ENCODE measurements at places on chromosomes 5 and 9.
A peak's percentile ranks its signal among the peaks of the same experiment; 100 is the strongest.

GRCh38 chr9:35079041-35079425 is 709 bp downstream of the FANCG start:
- DNase-seq, result no peak

DNA sequence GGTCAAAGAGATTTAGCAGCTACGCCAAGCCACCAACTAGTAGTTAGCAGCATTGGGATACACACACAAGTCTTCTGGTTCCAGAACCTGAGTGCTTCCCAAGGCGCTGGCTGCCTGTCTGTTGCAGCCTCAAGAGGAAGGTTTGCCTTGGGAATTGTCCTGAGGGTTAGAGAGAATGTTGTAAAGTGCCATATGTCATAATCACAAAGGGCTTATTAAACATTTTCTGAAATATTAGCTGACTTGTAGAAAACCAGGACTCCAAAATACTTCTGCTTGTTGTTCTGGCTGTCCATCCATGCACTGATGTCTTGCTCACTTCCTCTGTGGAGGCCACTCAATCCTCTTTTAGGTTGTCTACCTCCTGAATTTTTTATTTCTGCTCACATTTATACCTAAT is 46.3 kb downstream of the SLC36A1 start:
- DNase-seq, result no peak

GRCh38 chr5:66307647-66308241 is 163.6 kb downstream of the SREK1 start:
- DNase-seq, result peak; percentile 75

DNA sequence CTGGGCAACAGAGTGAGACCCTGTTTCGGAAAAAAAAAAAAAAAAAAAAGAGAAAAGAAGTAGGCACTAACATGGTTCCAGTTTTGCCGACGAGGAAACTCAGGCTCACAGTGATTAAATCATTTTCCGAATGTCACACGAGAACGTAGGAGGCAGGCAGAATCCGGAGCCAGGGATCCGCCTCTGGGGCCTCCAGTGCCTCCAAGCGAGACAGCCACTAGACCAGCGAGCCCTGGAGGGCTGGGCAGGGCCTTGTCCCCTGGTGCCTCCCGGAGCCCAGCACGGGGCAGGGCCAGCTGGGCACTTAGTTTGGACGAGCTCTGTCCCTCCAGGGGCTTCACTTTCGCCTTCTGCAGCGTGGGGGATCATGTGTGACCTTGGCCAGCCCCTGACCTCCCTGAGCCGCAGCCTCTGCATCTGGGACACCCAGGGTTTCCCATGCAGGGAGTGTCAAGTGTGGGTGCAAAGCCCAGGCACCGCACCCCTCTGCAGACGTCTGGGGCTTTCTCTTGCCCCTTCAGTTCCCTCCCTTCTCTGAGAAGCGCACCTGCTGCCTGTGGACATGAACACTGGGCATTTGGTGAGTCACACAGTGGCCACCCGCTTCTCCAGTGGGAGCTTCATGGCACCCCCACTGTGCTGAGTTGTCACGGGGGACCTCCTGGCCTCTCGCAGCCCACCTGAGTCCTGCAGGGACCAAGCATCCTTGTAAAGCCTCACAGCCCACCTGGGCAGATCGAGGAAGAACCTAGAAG is 80.3 kb downstream of the RXRA start:
- no peak for DNase-seq

DNA sequence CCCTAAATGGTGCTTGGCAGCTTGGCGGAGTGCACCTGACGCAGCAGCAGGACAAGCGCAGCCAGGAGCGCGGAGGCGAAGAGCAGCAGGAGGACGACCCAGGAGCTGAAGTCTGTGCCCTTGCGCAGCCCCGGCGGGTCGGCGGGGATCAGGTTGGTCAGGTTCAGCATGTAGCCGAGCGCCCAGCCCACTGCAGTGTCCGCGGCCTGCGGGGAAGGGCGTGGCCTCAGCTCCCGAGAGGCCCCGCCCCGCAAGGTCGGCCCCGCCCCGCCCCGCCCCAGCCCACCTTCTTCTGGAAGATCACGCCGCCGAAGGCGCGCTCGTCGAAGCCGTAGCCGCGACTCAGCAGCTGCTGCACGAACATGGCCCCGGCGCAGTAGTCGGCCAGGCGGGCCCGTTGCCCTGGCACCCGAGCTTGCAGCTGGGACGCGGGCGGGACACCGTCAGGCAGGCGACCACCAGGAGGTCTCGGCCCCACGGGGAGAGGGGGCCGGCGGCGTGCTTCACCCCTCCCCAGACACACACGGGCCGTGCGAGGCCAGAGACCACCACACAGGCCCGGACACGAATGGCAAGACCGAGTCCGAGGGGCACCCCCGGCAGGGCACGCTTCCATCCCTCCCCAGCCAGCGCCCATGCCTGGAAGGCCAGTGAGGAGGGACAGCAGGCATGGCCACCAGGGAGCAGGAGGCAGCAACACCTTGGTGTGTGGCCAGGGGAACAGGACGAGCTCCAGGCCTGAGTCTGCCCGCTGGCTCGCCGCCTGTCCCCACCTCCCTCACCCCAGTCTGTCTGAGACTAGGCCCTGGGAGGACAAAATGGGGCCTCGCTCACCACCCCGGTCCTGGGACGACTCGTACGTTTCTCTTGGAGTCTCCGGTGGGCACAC is 2.9 kb upstream of the NPDC1 start:
- no peak for DNase-seq

- DNase-seq, result peak; percentile 73
These were observed 298.0 kb upstream of the MSX2 start for GRCh38 chr5:174426388-174426787.

DNA sequence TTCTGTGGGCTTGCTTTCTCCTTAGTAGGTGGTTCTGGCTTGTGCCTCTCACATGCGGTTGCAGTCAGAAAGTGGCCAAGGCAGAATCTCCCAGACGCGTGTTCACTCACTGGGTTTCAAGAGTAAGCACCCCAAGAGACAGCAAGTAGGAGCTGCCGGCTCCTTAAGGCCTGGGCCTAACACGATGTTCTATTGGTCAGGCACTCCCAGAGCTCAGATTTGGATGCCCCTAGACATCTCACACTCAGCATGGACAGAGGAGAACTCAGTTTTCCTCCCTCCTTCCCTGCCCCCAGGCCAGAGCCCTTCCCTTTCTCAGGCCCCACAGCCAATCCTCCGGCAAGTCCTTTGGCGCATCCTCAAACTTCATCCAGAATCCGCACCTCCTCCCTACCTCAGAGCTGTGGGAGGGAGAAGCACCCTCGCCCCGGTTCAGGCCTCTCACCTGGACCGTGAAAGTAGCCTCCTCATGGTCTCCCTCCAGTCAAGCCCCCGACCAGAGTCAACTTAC is 6.5 kb upstream of the CARD19 start:
- DNase-seq, result no peak

DNA sequence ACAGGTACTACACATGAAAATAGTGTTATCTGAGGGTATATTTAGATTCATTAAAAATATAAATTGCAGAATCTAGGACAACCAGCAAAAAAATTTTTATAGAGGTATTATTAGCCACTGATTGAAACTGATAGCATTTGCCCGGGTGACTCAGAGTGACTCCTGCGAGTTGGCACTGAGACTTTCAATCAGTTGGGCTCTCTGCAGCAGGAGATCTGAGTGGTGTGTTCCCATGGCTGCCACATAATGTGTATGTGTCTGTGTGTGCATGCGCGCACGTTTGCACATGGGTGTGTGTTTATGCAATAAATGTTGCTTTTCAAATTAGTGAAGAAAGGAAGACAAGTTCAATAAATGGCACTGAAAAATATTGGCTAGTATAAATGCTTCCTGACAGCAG is 100.1 kb upstream of the MRPS30 start:
- no peak for DNase-seq

- no peak for DNase-seq
These were observed 75.4 kb upstream of the CDKN2B start for GRCh38 chr9:22084336-22085035.

DNA sequence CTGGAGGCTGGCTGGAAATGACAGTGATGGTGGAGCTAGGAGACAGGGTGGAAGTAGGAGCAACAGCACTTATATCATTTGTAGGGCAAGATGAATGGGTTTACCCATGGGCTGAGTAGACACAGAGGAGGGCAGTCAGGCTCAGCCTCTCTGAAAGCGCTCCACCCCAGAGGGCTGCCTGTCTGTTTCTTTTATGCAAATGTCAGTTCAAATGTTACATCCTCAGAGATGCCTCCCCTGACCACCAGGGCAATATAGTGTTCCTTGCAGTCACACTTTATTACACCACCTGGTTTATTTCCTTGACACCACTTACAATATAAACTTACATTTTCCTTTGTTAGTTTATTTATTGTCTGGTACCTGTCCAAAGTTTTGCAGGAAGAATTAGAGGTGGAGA is 159.5 kb upstream of the IL12B start:
- no peak for DNase-seq

DNA sequence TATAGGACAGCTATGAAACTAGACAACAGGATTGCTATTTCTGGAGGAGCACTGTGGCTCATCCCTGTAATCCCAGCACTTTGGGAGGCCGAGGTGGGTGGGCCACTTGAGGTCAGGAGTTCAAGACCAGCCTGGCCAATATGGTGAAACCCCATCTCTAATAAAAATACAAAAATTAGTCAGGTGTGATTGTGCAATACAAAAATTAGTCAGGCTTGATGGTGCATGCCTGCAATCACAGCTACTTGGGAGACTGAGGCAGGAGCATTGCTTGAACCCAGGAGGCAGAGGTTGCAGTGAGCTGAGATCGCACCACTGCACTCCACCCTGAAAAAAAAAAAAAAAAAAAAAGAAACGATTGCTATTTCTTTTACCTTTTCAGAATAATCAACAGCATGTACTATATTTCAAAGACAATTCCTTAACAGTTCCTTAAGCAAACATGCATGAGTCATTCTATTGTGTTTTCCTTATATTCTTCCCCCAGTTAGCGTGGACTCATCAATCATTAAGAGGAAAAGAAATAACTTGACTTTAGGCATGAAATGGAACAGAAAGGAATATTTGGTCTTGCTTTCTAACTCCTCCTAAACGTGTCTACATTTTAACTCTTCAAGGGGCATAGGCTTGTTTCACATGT is 162.6 kb downstream of the TAF11L14 start:
- no peak for DNase-seq

DNA sequence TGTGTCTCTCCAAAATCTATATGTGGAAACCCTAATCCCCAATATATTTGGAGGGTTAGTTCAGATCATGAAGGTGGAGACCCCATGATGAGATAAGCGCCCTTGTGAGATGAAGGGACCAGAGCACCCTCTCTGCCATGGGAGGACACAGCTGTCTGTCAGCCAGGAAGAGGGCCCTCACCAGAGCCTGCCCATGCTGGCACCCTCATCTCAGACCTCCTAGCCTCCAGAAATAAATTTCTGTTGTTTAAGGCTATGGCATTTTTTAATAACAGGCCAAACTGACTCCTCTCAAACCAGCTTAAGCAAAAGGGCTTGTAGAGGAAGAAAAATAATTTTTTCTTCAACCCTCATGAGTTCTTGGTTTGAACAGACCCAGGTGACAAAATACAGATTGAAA is 79.2 kb upstream of the MAMDC2 start:
- no peak for DNase-seq

- DNase-seq, result no peak
These were observed 295.7 kb upstream of the PTGER4 start for GRCh38 chr5:40383749-40384651.

DNA sequence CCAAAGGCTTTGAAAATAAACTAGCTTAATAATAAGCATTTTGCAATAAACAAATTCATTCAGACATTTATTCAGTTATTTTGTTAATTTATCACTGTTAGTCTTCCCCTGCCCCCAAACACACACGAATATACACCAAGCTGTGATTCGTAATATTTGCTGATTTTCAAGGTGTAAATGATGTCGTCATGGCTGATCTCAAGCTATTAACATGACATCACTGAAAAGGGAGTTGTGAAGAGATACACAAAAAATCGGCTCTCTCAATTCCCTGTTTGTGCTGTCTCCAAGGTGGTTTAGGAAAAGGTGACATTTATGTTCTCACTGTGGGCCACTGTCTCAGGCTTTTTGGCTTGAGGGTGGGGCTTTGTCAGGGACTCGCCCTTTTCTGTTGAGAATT is 413.3 kb downstream of the CDH9 start:
- DNase-seq, result no peak

DNA sequence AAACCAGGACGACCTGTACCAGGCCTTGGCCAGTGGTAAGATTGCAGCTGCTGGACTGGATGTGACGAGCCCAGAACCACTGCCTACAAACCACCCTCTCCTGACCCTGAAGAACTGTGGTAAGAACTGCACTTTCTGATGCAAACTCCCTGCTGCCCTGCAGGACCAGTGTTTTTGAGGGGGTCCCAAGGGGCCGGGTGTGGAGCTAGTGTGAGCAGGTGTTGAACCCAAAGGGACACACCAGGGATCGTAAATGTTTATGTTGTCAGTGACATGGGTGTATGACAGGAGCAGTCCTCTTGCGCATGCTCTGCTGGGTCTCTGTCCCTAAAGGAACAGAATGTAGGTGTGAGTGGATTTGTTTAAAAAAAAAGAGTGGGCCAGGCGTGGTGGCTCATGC is 9.5 kb downstream of the GRHPR start:
- DNase-seq, result no peak

GRCh38 chr5:180141068-180141660 is 67.8 kb downstream of the RASGEF1C start:
- no peak for DNase-seq

- no peak for DNase-seq
These were observed 64.2 kb upstream of the STK32A start for GRCh38 chr5:147170603-147171002.

DNA sequence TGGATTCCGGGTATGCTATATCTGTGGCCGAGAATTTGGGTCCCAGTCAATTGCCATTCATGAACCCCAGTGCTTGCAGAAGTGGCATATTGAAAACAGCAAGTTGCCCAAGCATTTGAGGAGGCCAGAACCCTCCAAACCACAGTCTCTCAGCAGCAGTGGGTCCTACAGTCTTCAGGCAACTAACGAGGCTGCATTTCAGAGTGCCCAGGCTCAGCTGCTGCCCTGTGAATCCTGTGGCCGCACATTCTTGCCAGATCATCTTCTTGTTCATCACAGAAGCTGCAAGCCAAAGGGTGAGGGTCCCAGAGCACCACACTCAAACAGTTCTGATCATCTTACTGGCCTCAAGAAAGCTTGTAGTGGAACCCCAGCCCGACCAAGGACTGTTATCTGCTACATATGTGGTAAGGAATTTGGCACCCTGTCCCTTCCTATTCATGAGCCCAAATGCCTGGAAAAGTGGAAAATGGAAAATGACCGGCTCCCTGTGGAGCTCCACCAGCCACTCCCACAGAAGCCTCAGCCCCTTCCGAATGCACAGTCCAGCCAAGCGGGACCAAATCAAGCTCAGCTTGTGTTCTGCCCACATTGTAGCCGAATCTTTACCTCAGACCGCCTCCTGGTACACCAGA is 23.0 kb downstream of the ZNF474 start:
- DNase-seq, result no peak

- DNase-seq, result no peak
These were observed 190.6 kb upstream of the MAP3K1 start for GRCh38 chr5:56624751-56625150.

DNA sequence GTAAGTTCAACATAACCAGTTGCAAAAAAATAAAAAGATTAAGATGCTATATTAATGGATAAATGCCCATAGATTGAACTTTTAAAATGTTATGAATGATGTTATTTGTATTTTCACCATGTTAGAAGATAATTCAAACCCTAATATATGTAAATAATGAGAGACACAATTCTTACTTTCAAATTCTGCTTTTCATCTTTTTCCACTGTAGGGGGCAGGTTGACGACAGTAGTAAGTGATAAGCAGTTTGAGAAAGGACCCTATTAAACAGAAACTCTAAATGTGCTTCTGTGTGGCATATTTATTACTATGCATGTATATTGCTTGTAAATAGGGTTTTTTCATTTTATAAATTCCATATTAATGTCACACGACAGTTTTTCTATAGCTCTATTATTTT is 591.1 kb downstream of the SEMA5A start:
- no peak for DNase-seq

GRCh38 chr5:158869092-158869491 is 230.6 kb downstream of the EBF1 start:
- no peak for DNase-seq
